ENCODE measurements at places on chromosomes 13 and 19. TPM values are rescaled to one million over a fixed set of nuclear protein-coding genes. Genes with fewer than 3 reads are reported as not detected.

DNA sequence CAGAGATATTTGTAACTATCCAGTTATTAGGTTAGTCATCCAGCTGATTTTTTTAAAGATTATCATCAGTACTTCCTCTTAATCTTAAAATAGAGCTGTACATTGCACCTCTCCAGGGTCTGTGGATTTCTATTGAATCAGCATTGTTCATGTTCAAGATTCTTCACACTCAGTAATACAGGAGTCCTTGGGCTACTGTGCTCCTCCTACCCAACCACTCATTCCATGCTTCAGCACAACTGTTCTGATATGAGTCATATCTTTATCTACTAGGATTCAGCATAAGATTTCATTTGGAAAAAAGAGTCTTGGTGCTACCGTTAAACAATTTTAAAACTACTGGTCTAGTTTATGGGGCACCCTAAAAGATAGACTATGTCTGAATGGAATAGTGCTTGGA is 357.8 kb downstream of the DCT start:
- H3K4me3 ChIP-seq, result no peak overlapping the region
- peaks cover 22% of the 10 kb centered on the region for H3K27me3 ChIP-seq
- no peaks in the 10 kb centered on the region for H3K4me1 ChIP-seq
- DNase-seq, result no peak
- H3K36me3 ChIP-seq, result no peaks in the 10 kb centered on the region
- H3K27ac ChIP-seq, result no peak overlapping the region

- H3K4me3 ChIP-seq, result no peak overlapping the region
- no peak for DNase-seq
- H3K36me3 ChIP-seq, result no peaks in the 10 kb centered on the region
- H3K4me1 ChIP-seq, result no peaks in the 10 kb centered on the region
- H3K27me3 ChIP-seq, result no peaks in the 10 kb centered on the region
Observed at GRCh38 chr19:7618348-7618747, 11.0 kb downstream of the XAB2 start.

The ZNF160 gene
- 41.4 TPM for total RNA-seq

DNA sequence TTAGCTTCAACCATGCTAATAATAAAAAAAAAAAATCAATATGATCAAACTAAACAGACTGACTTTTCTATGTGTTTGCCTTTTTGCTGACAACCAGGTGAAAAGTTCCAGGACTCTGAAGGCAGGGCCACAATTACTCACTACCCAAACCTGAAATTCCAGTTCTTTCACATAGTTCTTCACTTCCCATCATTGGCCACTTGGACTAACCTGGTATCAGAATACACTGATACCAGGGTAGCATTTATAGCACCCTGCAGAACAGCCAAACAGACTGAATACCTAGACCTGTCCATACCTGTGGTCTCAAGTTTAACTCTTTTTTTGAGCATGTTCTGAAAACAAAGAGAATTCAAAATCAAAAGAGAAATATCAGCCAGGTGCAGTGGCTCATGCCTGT is 25.1 kb downstream of the ELF1 start:
- DNase-seq, result no peak
- peaks cover 8% of the 10 kb centered on the region for H3K36me3 ChIP-seq
- H3K27me3 ChIP-seq, result no peaks in the 10 kb centered on the region
- peak overlapping the region; percentile 75 for H3K27ac ChIP-seq
- H3K4me1 ChIP-seq, result peaks cover 58% of the 10 kb centered on the region

GRCh38 chr13:112683581-112683980 is 6.3 kb upstream of the ATP11A start:
- no peaks in the 10 kb centered on the region for H3K36me3 ChIP-seq
- no peak for DNase-seq
- no peak overlapping the region for H3K4me3 ChIP-seq
- H3K4me1 ChIP-seq, result peaks cover 13% of the 10 kb centered on the region

The ZNF432 gene
- 22.5 TPM for total RNA-seq

GRCh38 chr13:23243066-23243465 is 62.3 kb downstream of the SGCG start:
- no peaks in the 10 kb centered on the region for H3K36me3 ChIP-seq
- peaks cover 6% of the 10 kb centered on the region for H3K27me3 ChIP-seq
- no peaks in the 10 kb centered on the region for H3K4me1 ChIP-seq
- H3K4me3 ChIP-seq, result no peak overlapping the region
- no peak overlapping the region for H3K27ac ChIP-seq

The GNG7 gene
- total RNA-seq, result 0.26 TPM

DNA sequence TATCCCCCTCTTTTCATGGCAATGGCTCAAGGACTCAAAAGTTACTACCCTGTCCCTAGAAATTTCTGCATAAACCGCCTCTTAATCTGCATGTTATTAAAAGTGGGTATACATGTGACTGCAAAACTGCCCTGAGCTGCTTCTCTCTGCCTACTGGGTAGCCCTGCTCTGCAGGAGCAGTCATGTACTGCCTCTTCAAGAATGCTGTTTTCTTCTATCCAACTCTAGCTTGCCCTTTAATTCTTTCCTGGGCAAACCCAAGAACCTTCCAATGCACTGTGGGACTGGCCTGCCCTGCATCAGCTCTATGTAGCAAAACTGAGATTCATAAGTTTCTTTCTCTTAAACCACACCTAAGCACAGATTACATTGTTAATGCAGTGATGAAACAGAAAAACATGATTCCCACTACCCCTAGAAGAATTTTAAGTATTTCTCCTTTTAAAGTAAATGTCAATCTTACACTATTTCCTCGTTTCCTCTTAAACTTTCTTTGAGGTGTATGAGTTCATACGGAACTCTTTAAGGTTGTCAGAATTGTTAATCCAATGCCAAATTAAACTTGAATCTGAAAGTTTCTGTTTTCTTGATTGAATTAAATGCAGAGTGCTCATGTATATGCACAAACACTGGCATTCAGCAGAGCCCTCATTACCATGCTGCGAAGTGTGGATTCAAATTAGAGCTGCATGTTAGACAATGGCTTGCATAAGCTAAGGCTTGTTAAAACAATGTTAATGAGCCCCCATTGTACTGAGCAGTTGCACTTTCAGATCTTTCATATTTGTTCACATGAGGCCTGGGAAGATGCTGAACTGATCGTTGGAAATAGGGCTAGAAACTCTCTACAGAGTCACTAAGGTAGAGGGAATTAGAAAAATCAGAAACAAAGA is 669.9 kb upstream of the PCDH20 start:
- H3K36me3 ChIP-seq, result no peaks in the 10 kb centered on the region
- no peaks in the 10 kb centered on the region for H3K27me3 ChIP-seq
- H3K27ac ChIP-seq, result no peak overlapping the region
- no peak for DNase-seq
- no peak overlapping the region for H3K4me3 ChIP-seq

The OR7C1 gene
- total RNA-seq, result not detected

- peak overlapping the region; percentile 20 for H3K4me3 ChIP-seq
- H3K27me3 ChIP-seq, result no peaks in the 10 kb centered on the region
- peak overlapping the region; percentile 60 for H3K27ac ChIP-seq
- no peaks in the 10 kb centered on the region for H3K36me3 ChIP-seq
- DNase-seq, result no peak
Observed at GRCh38 chr19:2550431-2551171, 74.7 kb downstream of the GADD45B start.

GRCh38 chr13:54643863-54644262 is 1615.2 kb downstream of the OLFM4 start:
- H3K27ac ChIP-seq, result no peak overlapping the region
- H3K4me1 ChIP-seq, result no peaks in the 10 kb centered on the region
- no peaks in the 10 kb centered on the region for H3K27me3 ChIP-seq

The LILRB1 gene
- 17.2 TPM for total RNA-seq

GRCh38 chr19:13001502-13002165 is 6.4 kb downstream of the NFIX start:
- no peak for DNase-seq
- H3K4me1 ChIP-seq, result no peaks in the 10 kb centered on the region
- H3K36me3 ChIP-seq, result no peaks in the 10 kb centered on the region
- H3K4me3 ChIP-seq, result no peak overlapping the region
- H3K27ac ChIP-seq, result no peak overlapping the region
- peaks cover 29% of the 10 kb centered on the region for H3K27me3 ChIP-seq

The MED25 gene
- total RNA-seq, result 64.6 TPM

GRCh38 chr13:60671386-60671785 is 274.4 kb downstream of the TDRD3 start:
- no peaks in the 10 kb centered on the region for H3K4me1 ChIP-seq
- no peak overlapping the region for H3K4me3 ChIP-seq
- H3K27me3 ChIP-seq, result no peaks in the 10 kb centered on the region
- H3K36me3 ChIP-seq, result no peaks in the 10 kb centered on the region
- H3K27ac ChIP-seq, result no peak overlapping the region

GRCh38 chr19:19021115-19021514 is 12.2 kb downstream of the SUGP2 start:
- DNase-seq, result no peak
- H3K4me1 ChIP-seq, result peaks cover 24% of the 10 kb centered on the region
- H3K36me3 ChIP-seq, result peaks cover 17% of the 10 kb centered on the region
- H3K27ac ChIP-seq, result no peak overlapping the region
- no peak overlapping the region for H3K4me3 ChIP-seq
